Ascending aorta (tissue), 2 donors: ENCODE measurements at places on chromosomes 12 and 14. TPM values are rescaled to one million over a fixed set of nuclear protein-coding genes. Genes with fewer than 3 reads are reported as not detected.

- no peak for DNase-seq
Observed at GRCh38 chr12:63930971-63931370, 86.5 kb downstream of the SRGAP1 start.

DNA sequence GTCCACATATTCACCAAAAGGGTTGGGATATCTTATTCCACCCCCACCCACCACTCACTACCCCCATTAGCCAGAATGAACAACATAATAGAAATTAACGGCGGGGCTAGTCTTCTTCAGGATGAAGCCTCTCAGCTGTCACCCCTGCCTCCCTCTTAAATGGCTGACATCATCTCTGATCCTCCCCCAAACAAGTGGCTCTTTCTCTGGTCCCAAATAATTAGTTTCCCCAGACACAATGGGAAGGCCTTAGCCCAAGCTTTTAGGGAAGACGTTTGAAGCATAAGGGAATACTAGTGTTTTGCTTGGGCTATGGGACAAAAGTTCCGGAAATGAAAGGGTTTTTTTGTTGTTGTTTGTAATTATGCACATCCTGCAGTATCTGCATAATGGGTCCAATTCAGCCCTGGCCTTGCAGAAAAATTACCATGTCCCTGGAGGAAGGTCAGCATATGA is 13.8 kb downstream of the STON2 start:
- DNase-seq: no peak

DNA sequence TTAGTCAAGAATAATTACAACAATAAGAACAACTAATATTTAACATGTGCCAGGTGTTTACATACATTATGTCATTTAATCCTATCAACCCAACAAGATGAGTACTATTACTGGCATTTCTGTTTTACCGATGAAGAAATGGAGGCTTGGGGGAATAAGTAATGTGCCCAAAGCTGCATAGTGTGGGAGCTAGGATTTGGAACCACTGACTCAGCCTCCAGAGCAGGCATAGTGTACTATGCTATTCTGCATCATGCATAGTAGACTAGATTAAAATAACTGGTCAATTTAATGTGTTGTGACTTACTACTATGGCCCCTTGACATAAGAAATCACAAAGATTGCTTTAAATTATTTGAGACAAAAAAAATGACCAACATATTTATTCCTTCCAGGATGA is 9.5 kb downstream of the GPR19 start:
- no peak for DNase-seq

- DNase-seq: no peak
Observed at GRCh38 chr12:72272731-72273498, 745 bp downstream of the TRHDE start.

GRCh38 chr12:130436741-130437501 is 99.2 kb downstream of the PIWIL1 start:
- DNase-seq: no peak

DNA sequence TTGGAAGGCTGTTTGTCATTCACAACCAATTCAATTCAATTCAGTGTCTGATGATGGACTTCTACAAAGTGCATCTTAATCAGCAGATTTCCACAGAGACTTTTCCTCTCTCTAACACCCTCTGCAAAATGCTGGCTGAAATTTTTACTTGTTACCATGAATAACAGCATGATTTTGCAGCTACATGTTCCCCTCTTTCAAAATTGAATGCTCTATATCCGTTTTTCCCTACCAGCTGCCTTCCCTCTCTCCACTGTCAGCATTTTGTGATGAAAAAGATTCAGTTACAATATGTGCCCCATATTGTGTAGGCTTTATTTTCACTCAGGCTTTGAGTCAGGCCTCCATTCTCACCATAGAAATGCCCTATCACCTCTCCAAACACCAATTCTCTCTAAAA is 334.6 kb downstream of the SYT1 start:
- DNase-seq: no peak

DNA sequence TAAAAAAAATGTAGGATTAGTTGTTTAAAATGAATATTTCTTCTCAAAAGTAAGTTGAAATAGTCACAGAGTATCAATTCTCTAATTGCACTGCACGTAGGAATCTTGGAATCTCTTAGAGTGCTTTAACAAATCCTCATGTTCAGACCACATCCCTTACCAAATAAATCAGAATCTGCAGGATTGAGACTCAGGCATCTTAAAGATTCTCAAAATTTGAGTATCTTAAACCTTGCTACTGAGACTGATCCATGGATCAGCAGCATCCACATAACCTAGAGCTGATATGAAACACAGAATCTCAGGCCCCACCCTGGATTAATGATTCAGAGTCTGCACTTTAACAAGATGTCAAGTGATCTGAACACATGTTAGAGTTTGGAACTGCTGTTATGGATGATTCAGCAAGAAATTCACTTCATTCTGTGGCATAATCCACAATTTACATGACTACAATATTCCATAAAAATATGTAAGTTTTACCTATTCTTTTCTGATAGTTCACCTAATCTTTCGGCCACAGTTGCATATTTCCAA is 58.7 kb downstream of the ADAMTS20 start:
- DNase-seq: no peak

DNA sequence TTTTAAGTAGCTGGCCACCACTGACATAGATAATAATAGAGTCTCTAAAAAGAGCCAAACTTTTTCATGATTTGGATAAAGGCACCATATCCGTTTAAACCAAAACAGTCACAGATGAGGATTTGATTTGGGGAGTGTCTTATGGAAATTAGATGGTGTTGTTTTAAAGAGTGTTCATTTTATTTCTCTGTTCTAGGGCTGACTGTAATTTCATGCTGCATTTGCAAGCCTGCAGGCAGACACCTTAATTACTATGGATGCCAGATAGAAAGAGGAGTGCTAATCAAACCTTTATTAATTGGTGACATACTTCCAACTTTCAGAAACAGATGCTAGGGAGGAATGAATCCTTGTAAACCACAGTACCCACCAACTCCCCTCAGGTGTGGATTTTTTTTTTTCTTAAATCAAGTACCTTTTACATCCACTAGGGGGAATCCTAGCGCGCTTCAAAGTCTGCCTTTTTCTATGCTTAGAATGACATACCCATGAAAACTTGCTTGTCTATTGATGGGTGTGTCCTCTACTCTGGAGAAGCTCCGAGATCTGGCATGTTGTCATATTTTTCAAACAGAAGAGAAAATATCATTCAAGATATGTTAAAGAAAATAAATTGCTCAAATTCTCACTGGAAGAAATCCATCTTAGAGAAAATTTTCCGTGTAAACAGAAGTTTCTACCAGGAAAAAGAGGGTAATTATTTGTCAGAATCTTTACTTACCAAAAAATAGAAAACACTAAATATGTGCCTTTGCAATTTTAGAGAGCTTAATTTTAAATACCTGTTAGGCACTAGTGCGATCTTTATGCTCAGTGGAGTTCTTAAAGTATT is 14.2 kb upstream of the PLXNC1 start:
- no peak for DNase-seq

The FSCB gene
- total RNA-seq: not detected

The TEX22 gene
- total RNA-seq: not detected

The CIT gene
- 1.2 TPM for total RNA-seq
